ENCODE measurements at places on chromosomes 1 and 21. TPM values are rescaled to one million over a fixed set of nuclear protein-coding genes. Genes with fewer than 3 reads are reported as not detected.

NR5A2 gene
- total RNA-seq, result 4.3 TPM

PADI2 gene
- 507 TPM for total RNA-seq

TRAF3IP3 gene
- total RNA-seq, result 0.67 TPM

SYT14 gene
- total RNA-seq, result not detected

HSD3B1 gene
- not detected for total RNA-seq

TRIM62 gene
- 7.4 TPM for total RNA-seq

BEND5 gene
- total RNA-seq, result not detected

ABCG1 gene
- 0.80 TPM for total RNA-seq

SRGAP2 gene
- total RNA-seq, result 75.0 TPM

TGFB2 gene
- total RNA-seq, result 58.9 TPM

LMX1A gene
- total RNA-seq, result not detected

ASTN1 gene
- 0.05 TPM for total RNA-seq

GPR153 gene
- 5.5 TPM for total RNA-seq

HLX gene
- 0.39 TPM for total RNA-seq

COL9A2 gene
- total RNA-seq, result 2.9 TPM

CSMD2 gene
- not detected for total RNA-seq

NCF2 gene
- total RNA-seq, result 0.10 TPM

SPRR2E gene
- total RNA-seq, result not detected

ENSA gene
- total RNA-seq, result 207 TPM

TMPRSS2 gene
- total RNA-seq, result 111 TPM

TNFRSF14 gene
- total RNA-seq, result 20.1 TPM

ZFYVE9 gene
- total RNA-seq, result 18.0 TPM

PTGFR gene
- total RNA-seq, result not detected

XCL2 gene
- not detected for total RNA-seq

TSTD1 gene
- total RNA-seq, result 20.1 TPM

AMY1B gene
- not detected for total RNA-seq

AMY1C gene
- total RNA-seq, result not detected

CELA2B gene
- total RNA-seq, result not detected

NDUFS2 gene
- total RNA-seq, result 94.9 TPM

SLC45A3 gene
- 3.0 TPM for total RNA-seq

LAMC2 gene
- 8.3 TPM for total RNA-seq

FAM131C gene
- total RNA-seq, result 3.4 TPM

KRTAP11-1 gene
- total RNA-seq, result not detected

WDR64 gene
- total RNA-seq, result not detected

LEPR gene
- total RNA-seq, result 3.0 TPM

S100A16 gene
- total RNA-seq, result 61.6 TPM

PLPP3 gene
- 8.2 TPM for total RNA-seq

OR2L3 gene
- total RNA-seq, result not detected

DHDDS gene
- total RNA-seq, result 56.7 TPM

OR2T29 gene
- total RNA-seq, result not detected

CCDC17 gene
- total RNA-seq, result 2.2 TPM

S100A1 gene
- total RNA-seq, result 2.9 TPM

C4BPA gene
- 0.26 TPM for total RNA-seq

RSPH1 gene
- total RNA-seq, result 0.46 TPM

MAN1C1 gene
- total RNA-seq, result 1.5 TPM

CYP2J2 gene
- total RNA-seq, result not detected

UBQLN4 gene
- total RNA-seq, result 60.0 TPM

BRDT gene
- not detected for total RNA-seq

S100A12 gene
- total RNA-seq, result not detected

PDC gene
- total RNA-seq, result not detected

RGSL1 gene
- not detected for total RNA-seq

KCNE1 gene
- not detected for total RNA-seq

Measured in Panc1 (cell line).